Muscle of leg (tissue), 16 donors: ENCODE measurements at places on chromosomes 4 and X. TPM values are rescaled to one million over a fixed set of nuclear protein-coding genes. Genes with fewer than 3 reads are reported as not detected.

- no peak overlapping the region for H3K4me3 ChIP-seq
- H3K27me3 ChIP-seq = no peaks in the 10 kb centered on the region
- H3K36me3 ChIP-seq = no peaks in the 10 kb centered on the region
- no peak for DNase-seq
- no peaks in the 10 kb centered on the region for H3K4me1 ChIP-seq
- H3K27ac ChIP-seq = no peak overlapping the region
Measured at GRCh38 chr4:75058486-75058885, 125.6 kb downstream of the PARM1 start.

GRCh38 chr4:12644261-12644660 is 839.9 kb downstream of the RAB28 start:
- no peak for DNase-seq
- H3K27me3 ChIP-seq = no peaks in the 10 kb centered on the region
- no peak overlapping the region for H3K4me3 ChIP-seq

GRCh38 chr4:108342325-108342970 is 173.7 kb upstream of the LEF1 start:
- no peak overlapping the region for H3K4me3 ChIP-seq
- no peak overlapping the region for H3K27ac ChIP-seq
- no peak for DNase-seq
- no peaks in the 10 kb centered on the region for H3K36me3 ChIP-seq
- no peaks in the 10 kb centered on the region for H3K4me1 ChIP-seq

- H3K4me1 ChIP-seq = no peaks in the 10 kb centered on the region
- H3K4me3 ChIP-seq = no peak overlapping the region
- DNase-seq = no peak
Measured at GRCh38 chr4:113548303-113548702, 213.2 kb downstream of the CAMK2D start.

DNA sequence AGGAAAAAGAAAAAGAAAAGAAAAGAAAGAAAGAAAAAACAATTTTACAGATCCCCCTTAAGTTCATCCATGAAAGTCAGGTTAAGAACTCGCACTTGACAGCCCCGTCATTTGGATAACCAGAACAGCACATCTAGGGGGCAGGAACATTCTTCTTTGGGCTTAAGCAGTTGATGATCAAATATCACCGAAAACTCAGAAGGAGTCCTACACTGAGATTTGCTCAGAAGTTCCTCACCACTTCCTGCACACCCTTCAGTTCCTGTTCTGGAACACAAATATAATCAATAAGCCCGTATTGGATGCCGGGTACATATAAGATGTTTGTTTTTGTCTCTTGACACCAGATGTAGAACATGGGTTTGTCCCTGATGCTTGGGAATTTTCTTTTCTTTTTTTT is 14.7 kb downstream of the NLGN3 start:
- H3K4me3 ChIP-seq = no peak overlapping the region
- no peaks in the 10 kb centered on the region for H3K4me1 ChIP-seq
- no peak overlapping the region for H3K27ac ChIP-seq

DNA sequence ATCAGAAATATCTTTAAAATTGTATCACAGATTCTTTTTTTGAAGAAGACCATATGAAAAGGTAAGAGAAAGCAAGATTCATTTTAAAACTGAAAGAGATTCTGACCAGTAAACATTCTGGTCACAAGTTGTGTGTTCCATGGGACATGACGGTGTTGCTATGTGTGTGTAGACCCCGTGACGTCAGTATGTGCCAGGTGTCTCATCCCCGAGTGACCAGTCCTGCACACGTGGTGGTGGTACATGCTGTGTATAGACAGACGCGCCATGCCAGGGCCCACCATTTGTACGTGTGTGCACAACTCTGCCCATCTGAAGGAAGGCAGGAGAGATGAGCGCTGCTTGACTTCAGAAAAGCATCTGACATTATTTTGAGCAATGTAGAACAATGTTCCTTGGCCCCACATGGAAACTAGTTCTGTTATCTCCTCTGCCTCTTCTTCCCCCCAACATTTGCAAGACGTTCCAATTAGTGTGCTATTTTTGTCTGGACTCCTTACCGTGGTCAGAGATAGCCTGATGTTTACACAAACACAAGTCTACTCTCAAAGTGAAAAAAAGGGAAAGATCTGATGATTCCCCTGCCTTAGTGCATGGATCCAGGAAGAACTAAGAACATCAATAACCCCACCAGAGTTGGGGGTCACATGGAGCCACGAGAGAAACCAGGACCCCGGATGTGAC is 51.2 kb downstream of the IRF2 start:
- H3K27ac ChIP-seq = no peak overlapping the region
- peaks cover 49% of the 10 kb centered on the region for H3K36me3 ChIP-seq
- no peak overlapping the region for H3K4me3 ChIP-seq
- DNase-seq = no peak
- H3K27me3 ChIP-seq = no peaks in the 10 kb centered on the region

GRCh38 chr4:48108309-48109073 is 25.6 kb downstream of the TXK start:
- no peak for DNase-seq
- H3K4me3 ChIP-seq = no peak overlapping the region
- no peak overlapping the region for H3K27ac ChIP-seq
- H3K27me3 ChIP-seq = no peaks in the 10 kb centered on the region
- no peaks in the 10 kb centered on the region for H3K4me1 ChIP-seq

DNA sequence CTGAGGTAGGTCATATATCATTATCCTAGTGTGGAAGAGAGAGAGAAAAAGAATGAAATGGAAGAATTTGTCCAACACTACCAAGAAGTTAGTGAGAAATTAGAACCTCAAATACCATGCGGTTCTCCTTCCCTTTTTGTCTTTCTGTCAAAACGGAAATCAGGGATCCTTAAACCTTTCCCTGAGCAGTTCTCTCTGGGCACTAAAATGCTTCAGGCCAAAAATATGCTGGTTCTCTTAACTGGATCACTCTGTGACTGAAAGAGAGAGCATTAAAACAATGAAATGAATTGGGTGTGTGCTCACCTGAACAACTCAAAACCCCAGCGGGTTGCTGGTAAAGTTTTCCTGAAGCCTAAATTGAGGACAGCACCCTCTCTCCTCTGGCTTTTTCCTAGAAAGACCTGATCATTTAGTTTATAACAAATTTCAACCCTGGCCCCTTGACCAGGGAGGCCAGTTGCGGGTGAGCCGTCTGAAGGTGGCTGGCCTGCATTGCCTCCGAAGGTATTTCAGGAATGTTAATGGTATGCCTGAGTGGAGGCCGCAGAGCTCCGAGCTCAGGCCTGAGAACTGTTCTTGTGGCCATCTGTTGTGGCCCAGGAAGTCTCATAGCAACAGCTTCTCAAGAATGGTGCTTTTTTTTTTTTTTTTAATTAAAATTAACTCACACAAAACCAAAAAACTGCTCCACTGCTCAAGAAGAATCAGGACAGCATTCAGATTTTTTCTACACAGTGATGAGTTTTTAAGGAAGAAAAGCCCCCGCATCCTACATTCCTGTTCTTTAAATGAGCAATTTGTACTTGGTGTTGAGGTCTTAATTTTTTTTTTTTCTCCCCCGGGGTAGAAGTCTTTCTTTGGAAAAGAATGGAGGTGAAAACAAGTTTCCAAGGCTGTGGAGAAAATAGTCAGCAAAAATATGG is 155.1 kb downstream of the SHROOM3 start:
- H3K27ac ChIP-seq = peak overlapping the region; percentile 84
- H3K4me3 ChIP-seq = no peak overlapping the region
- peaks cover 31% of the 10 kb centered on the region for H3K4me1 ChIP-seq

- H3K36me3 ChIP-seq = no peaks in the 10 kb centered on the region
- no peak overlapping the region for H3K4me3 ChIP-seq
Measured at GRCh38 chr4:18105030-18106011, 83.8 kb upstream of the LCORL start.

- no peak overlapping the region for H3K4me3 ChIP-seq
- DNase-seq = no peak
- H3K27ac ChIP-seq = no peak overlapping the region
- no peaks in the 10 kb centered on the region for H3K27me3 ChIP-seq
- no peaks in the 10 kb centered on the region for H3K4me1 ChIP-seq
Measured at GRCh38 chr4:177632481-177632880, 190.2 kb upstream of the AGA start.

DNA sequence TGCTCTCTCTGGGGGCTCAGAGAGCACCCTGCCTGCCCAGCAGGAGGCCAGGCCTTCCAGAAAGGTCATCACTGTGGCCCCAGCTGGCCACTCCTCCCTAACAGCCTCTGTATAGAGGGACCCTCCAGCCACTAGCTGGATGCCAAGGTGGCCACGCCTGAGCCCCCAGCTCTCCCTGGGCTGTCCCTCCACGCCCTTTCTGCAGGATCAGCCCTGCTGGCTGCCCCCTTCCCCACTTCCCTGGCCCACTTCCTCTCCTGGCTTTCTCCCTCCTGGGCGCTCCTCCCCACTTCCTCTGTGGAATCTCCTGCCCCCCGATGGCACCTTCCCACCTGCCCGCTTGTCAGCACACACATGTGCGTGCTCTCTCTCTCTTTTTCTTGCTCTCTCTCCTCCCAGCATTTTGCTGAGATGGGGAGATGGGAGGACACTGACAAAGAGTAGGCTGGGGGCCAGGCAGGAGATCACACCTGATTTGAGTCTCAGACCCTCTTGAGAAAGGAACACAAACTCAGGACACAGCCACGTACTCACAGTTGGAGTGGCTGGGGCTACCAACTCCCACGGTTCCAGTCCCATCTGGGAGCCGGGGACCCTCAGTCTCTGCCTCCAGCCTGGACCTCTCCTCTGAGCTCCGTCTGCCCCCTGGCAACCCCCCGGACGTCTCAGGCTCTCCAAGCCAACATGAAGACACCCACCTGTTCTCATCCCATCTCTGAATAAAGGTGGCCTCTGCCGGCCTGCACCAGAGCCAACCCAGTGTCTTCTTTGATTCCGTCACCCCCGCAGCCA is 62.1 kb upstream of the AFAP1 start:
- no peak overlapping the region for H3K27ac ChIP-seq
- H3K4me3 ChIP-seq = no peak overlapping the region
- DNase-seq = no peak
- no peaks in the 10 kb centered on the region for H3K36me3 ChIP-seq

DNA sequence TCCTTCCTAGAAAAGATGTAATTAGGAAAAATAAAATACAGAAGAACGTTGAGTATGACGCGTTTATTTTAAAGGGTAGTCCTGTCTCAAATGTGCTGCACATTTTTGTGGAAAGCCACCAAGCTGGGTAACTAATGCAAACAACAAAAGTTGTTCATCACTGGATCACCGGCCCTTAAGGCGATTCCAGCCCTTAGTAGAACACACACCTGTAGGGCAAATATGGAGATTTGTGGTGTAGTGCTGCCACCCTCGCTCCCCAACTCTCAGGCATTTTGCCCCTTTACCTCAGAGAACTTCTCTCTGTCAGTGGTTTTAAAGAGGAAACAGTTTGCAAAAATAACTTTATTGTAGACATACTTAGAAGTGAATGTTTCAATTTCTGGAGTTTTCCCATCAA is 1.9 kb downstream of the TBL1X start:
- no peak overlapping the region for H3K27ac ChIP-seq
- peaks cover 29% of the 10 kb centered on the region for H3K4me1 ChIP-seq
- H3K4me3 ChIP-seq = peak overlapping the region; percentile 73

GRCh38 chr4:5444918-5445517 is 263.3 kb downstream of the EVC2 start:
- peaks cover 8% of the 10 kb centered on the region for H3K4me1 ChIP-seq
- H3K4me3 ChIP-seq = no peak overlapping the region
- no peak for DNase-seq
- no peaks in the 10 kb centered on the region for H3K36me3 ChIP-seq

DNA sequence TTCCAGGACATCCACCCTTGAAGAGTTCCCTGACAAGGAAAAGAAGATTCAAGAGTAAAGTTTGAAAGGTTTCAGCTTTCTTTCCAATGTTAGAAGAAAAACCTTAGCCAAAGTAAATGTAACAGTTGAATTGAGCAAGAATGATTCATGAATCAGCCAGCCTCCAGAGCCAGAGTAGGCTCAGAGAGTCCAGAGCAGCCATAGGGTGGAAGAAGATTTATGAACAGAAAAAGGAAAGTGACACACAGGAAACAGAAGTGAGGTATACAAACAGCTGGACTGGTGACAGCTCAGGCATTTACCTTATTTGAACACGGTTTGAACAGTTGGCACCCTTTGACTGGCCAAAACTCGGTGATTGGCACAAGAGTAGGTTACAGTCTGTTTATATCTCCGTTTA is 63.2 kb downstream of the QDPR start:
- H3K27ac ChIP-seq = no peak overlapping the region
- H3K27me3 ChIP-seq = no peaks in the 10 kb centered on the region
- no peak overlapping the region for H3K4me3 ChIP-seq

DNA sequence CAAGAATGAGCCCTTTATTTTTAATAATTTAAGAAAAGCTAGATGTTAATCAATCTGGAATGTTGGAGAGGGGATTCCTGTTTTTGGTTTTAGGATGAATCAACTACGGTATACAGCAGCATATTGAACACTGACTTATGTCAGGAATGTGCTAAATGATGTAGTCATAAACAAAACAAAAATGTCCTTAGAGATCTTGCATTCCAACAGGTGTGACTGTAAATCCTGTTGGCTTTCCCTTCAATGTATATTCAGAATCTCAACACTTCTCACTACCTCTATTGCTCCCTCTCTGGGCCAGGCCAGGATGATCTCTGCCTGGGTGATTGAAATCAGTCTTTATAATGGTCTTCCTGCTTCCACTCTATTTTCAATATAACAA is 37.8 kb upstream of the BDH2 start:
- H3K27ac ChIP-seq = no peak overlapping the region
- no peak for DNase-seq
- H3K4me3 ChIP-seq = no peak overlapping the region
- H3K4me1 ChIP-seq = no peaks in the 10 kb centered on the region
- H3K27me3 ChIP-seq = no peaks in the 10 kb centered on the region

- no peaks in the 10 kb centered on the region for H3K27me3 ChIP-seq
- H3K36me3 ChIP-seq = no peaks in the 10 kb centered on the region
- H3K4me3 ChIP-seq = no peak overlapping the region
- no peaks in the 10 kb centered on the region for H3K4me1 ChIP-seq
- DNase-seq = no peak
Measured at GRCh38 chr4:131348263-131348662, 1800.8 kb upstream of the PCDH10 start.

GRCh38 chrX:149286940-149287349 is 218.2 kb downstream of the IDS start:
- no peak overlapping the region for H3K27ac ChIP-seq
- H3K4me3 ChIP-seq = no peak overlapping the region
- H3K4me1 ChIP-seq = no peaks in the 10 kb centered on the region
- H3K36me3 ChIP-seq = no peaks in the 10 kb centered on the region

DNA sequence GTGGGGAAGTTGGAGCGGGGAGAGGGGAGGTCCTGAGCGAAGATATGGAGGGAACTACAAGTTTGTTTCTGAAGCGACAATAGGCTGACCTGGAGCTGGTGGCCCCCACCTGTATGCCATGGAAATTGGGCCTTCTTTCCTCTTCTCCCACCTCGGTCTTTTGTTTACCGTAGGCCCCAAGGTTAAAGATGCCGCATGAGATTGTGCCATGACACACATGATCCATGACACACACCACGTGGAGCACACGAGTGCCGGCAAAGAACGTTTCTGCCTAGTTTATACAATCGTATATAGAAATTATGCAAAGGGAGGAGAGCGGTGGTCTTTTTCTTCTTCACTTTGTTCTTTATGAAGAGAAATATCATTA is 408 bp downstream of the TMEM33 start:
- peaks cover 6% of the 10 kb centered on the region for H3K36me3 ChIP-seq
- DNase-seq = no peak
- H3K27ac ChIP-seq = peak overlapping the region; percentile 86
- H3K4me1 ChIP-seq = peaks cover 8% of the 10 kb centered on the region

CT47B1 gene
- not detected for polyA plus RNA-seq

RAP2C gene
- 65.0 TPM for polyA plus RNA-seq

NAA11 gene
- 0.88 TPM for polyA plus RNA-seq

RRAGB gene
- 13.8 TPM for polyA plus RNA-seq

RHOXF2B gene
- polyA plus RNA-seq = not detected

RNF128 gene
- polyA plus RNA-seq = 0.15 TPM

PCSK1N gene
- 0.16 TPM for polyA plus RNA-seq

CSAG3 gene
- polyA plus RNA-seq = not detected

TLR6 gene
- 1.5 TPM for polyA plus RNA-seq
